RKO (cell line): ENCODE measurements at places on chromosomes 4 and X.

GRCh38 chrX:32024072-32024471 lies 952.2 kb upstream of the FTHL17 start:
- no peak for DNase-seq

DNA sequence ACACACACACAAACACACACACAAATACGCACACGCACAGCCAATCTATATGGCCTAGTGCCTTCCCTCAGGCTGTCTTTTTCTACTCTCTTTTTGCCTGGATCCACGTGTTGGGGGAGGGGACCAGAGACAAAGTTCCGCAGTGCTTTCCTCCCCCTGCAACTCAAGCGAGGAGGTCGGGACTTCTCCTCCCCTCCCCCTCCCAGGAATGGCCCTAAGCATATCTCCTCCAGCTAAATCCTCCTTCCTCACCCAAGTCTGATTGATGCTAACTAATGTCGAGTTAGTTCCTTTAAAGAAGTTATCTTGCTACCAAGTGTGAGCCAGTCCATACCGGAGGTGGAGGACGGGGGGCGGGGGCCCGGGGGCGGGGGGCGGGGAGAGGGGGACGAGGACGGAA lies 141.2 kb upstream of the ZIC3 start:
- DNase-seq = no peak

DNA sequence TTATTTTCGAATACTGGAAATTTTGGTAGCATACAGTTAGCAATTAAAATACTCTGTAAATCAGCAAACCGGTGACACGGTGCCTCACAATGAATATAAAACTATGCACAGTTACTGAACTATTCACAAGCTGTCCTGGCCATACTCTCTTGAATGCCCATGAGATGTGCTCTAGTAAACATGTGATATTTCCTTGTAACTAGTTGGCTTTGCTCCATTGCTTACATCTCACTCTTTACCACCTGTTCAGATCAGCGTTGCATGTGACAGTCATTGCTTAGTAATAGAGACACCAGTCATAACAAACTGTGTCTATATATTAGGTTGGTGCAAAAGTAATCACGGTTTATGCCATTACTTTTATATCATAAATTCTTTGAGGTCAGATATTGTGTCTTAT lies 897.9 kb upstream of the FTHL17 start:
- no peak for DNase-seq

DNA sequence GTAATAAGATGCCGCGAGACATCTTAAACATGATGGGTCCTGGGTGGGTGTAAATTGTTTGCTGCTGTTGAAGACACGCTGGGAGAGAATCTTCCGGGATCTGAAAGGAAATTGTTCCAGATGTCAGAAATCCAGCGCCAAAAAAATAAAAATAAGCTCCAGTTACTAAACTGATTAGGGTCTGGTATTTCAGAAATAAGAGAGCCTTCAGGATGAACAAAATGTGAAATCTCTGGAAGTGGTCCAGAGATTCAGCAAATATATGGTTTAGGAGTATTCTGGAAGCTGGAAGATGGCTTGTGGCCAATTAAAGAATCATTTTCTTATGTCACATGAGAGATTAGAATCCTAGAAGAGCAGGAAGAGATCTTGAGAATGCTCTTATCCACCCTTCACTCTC lies 75.8 kb upstream of the NHS start:
- DNase-seq = no peak

DNA sequence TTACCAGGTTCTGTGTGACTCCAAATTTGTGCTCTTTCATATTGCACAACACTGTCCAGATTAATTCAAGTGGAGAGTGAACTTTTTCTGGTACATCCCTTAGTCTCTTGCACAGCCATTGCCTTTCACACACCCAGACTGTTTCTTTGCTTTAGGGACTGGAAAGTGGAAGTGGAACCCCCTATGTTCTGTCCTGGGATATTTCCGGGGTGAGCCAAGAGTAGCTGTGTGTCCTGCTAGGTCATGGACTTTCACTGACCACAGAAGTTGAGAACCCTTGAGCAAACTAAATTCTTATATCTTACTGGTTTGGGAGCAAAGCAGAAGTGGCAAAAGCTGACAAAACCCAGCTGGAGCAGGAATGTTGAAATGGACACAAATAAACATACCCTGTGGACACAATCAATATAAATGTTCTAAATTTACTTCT lies 10.3 kb upstream of the VSIG4 start:
- no peak for DNase-seq

GRCh38 chrX:72572248-72573157 lies at the start of gene HDAC8:
TSS of gene HDAC8 (minus strand) at chrX:72572843. CDS start at chrX:72572761, 82 bp downstream.
- peak; percentile 85 for DNase-seq

DNA sequence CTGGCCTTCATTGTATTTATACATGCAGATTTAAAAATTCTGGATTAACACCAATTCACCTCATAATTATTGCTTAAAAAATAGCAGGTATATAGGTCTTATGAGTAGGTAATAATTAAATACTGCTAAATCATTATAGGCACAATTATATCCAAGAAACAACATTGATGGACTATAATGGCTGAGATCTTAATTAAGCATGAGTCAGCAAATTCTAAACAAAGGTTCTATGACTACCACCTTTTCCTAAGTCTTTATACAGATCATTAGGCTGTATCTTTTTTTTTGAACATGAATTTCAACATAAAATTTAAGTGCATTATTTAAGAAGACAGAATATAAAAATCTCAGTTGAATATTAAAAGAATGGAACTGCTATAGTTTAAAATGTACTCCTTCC lies 1678.7 kb upstream of the PCDH10 start:
- no peak for DNase-seq

- peak; percentile 58 for DNase-seq
Observed at GRCh38 chr4:88283661-88284438, 511 bp downstream of the PPM1K start.

DNA sequence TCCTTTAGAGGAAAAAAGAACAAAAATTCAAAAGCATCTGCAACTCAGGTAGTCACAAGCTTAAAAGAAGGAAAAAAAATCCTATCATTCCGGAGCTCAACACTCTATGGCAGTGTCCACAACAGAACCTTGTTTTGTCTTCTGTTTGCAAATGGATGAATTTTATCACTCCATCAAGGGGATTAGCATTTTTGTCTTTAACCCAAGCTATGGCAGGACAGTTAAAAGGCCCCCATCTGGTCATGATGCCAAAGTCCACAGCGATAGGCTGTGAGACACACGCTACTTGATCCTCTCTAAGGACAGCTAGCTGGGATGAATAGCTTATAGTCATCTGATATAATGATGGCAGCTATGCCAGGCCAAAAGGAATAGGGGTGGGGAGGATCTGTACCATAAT lies 16.6 kb downstream of the AMER1 start:
- DNase-seq = no peak

- no peak for DNase-seq
Observed at GRCh38 chr4:180041576-180041975, 2201.6 kb upstream of the TENM3 start.

DNA sequence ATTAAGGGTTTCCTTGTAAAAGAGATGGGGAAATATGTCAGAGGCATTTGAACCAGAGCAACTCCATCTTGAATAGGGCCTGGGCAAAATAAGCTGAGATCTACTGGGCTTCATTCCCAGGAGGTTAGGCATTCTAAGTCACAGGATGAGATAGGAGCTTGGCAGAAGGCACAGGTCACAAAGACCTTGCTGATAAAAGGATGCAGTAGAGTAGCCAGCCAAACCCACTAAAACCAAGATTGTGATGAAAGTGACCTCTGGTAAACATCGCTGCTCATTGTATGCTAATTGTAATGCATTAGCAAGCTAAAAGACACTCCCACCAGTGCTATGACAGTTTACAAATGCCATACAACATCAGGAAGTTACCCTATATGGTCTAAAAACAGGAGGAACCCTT lies 1390.3 kb downstream of the RAPGEF2 start:
- DNase-seq = no peak
